ENCODE measurements at places on chromosomes 3 and 15.

DNA sequence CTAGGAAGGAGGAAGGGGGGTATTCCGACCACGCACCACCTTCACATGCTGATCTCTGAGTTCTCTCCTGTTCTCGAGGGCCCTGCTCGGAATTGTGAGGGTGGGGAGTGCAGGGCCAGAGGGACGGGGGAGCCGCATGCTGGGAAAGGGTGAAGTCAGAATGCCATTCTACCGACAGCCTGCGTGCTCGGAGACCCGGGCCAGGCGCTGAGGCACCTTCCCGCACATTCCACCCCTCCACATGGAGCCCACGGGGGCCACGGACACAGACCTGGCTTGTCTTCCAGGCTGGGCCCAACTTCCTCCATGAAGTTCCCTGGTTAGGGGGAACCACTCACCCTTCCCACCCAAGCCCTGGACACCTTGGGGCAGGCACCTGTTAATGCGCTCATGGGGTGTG, 28.7 kb upstream of the PIGZ start:
- no peak for DNase-seq

DNA sequence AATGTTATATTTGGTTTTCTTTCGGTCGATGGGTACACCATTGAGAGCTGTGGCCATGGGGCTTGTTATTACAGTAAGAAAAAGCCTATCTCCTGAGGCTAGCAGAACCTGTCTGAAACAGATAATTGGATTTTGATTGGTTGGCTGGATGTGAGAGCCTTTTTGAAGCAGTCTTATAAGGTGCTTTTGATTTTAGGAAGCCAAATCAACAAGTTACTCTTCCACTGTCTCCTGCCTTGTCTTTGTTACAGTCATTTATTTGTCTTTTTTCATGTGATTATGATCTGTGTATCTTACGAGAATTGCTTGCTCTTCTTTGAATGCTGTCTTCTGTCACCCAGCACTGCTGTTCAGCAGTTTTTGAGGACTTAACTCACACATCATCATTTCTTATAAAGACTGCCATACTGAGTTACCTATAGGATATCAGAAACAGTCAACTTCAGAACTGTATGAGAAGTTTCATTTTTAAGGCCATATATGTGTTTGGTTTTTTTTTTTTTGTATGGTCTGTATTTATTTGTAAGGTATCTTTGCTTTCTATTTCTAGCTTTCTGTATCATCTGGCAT, 51.1 kb downstream of the MEF2A start:
- DNase-seq, result no peak

DNA sequence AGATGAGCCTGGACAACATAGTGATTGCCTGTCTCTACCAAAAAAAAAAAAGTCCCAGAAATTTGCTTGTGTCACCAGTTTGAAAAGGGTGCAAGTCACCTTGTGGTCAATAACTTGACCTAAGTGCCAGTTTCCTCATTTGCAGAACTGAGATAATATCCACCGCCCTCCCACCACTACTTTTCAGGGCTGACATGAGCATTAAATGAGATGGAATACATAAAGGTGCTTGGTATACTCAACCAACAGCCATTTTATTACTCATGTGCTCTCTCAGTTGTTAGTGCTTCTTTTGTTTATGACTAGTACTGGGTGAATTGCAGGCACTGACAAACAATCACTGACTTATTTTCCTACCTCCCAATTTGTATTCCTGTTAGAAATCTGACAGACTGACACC, 340.5 kb upstream of the SATB1 start:
- DNase-seq, result no peak

DNA sequence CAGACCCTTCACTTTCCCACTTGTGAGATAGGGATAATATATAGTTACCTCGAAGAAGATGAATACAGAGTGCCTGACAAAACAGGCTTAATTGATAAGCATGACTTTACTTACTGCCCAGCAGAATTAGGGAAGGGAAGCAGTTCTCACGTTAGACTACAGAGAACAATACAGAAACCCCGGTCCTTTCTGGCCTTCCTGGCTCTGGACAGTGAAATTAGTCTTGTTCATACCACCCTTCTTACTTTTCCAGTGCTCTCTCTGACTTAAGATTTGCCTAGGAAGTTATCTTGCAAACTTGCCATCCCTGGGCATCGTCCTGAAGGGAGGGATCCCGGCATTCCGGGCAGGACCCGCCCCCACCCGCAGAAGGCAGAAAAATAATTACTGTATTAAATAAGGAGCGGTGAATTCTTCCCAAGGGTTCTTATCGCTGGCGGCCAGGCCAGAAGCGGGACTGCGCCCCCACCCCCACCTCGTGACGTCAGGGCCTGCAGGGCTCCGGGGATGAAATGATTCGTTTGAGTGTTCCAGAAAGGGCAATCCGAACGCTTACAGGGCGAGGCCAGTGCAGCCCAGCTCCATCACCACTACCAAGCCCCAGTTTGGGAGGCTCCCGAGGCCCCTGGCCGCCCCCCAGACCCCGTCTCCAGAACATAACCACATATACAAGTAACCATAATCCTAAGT, 8.4 kb downstream of the SOX2 start:
- no peak for DNase-seq

DNA sequence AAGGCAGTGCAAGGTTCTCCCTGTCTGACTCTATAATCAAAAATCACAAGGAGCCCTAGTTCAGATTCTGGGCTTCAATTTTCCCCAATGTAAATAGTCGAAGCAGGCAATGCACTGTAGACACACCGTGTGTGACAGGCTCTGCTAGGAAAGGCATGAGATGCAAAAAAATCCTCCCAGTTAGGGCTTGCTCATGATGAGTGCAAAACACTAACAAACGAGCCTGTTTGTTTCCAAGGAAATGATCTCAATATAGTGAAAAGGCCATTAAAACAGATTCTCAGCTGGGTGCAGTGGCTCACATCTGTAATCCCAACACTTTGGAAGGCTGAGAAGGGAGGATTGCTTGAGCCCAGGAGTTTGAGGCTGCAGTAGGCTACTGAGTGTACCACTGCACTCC, 55.7 kb downstream of the UMPS start:
- no peak for DNase-seq

Measured in activated gamma-delta T cell treated with Interleukin-2 at 50 U/mL for 16 hours (primary cell).